Progenitor cell of endocrine pancreas (in vitro differentiated cells): ENCODE measurements at places on chromosomes 1 and 21. TPM values are rescaled to one million over a fixed set of nuclear protein-coding genes. Genes with fewer than 3 reads are reported as not detected.

DNA sequence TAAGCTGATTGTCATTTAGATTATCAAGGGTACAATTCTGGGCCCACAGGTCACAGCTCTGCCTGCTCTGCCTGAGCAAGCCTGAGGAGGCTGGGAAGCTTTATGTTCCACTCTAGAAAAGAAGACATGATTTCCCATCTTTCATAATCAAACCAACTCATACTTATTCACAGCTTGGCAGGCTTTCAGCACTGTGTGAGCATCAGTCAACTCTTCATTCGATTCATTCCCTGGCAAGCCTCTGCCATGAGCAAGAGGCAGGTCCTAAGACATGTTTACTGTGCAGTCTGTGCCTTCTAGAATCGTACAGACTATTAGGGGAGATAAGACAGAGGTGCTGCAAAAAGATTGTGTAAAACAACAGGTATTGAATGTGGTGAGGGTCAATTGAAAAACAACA, 24.5 kb upstream of the KIRREL1 start:
- no peak overlapping the region for H3K4me3 ChIP-seq
- H3K27ac ChIP-seq = peak overlapping the region; percentile 26
- no peaks in the 10 kb centered on the region for H3K27me3 ChIP-seq
- no peaks in the 10 kb centered on the region for H3K36me3 ChIP-seq
- H3K4me1 ChIP-seq = peaks cover 20% of the 10 kb centered on the region

DNA sequence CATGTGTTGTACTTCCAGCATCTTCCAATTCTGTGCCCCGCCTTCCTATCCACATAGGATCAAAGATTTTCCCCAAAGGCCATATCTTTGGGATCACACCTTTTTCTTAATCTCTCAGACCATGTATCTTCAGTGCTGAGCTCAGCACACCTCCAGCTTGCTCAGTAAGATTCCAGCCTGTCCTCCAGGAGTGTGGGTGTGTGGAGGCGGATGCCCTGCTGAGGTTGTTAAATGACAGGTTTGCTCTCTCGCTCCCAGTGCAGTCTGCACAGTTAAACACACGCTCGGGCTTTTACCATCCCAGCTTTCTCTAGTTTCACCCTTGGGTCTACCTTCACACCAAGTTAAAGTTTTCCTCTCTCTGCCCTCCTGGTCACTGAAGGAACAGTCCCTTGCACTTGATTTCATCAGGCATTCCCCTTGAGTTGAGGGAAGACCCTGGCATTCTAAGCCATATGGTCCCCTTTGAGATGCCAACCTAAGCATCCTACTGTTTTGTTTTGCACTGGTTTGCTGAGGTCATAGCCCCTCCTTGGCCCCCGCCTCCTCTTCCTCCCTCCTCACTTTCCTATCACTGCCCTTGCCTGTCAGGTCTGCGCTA, 13.7 kb downstream of the MYOG start:
- H3K27me3 ChIP-seq = peaks cover 65% of the 10 kb centered on the region
- no peak overlapping the region for H3K4me3 ChIP-seq
- H3K27ac ChIP-seq = no peak overlapping the region
- H3K36me3 ChIP-seq = no peaks in the 10 kb centered on the region
- no peak for DNase-seq
- H3K4me1 ChIP-seq = peaks cover 3% of the 10 kb centered on the region

The FCRL2 gene
- not detected in 2 replicates for total RNA-seq

The SPRR2B gene
- total RNA-seq = not detected in 2 replicates

The CD1E gene
- total RNA-seq = not detected in 2 replicates

- H3K27me3 ChIP-seq = no peaks in the 10 kb centered on the region
- H3K36me3 ChIP-seq = no peaks in the 10 kb centered on the region
- H3K27ac ChIP-seq = peak overlapping the region; percentile 44
- H3K4me3 ChIP-seq = no peak overlapping the region
- peaks cover 17% of the 10 kb centered on the region for H3K4me1 ChIP-seq
Observed at GRCh38 chr1:226132728-226133503, 53.6 kb downstream of the ACBD3 start.

DNA sequence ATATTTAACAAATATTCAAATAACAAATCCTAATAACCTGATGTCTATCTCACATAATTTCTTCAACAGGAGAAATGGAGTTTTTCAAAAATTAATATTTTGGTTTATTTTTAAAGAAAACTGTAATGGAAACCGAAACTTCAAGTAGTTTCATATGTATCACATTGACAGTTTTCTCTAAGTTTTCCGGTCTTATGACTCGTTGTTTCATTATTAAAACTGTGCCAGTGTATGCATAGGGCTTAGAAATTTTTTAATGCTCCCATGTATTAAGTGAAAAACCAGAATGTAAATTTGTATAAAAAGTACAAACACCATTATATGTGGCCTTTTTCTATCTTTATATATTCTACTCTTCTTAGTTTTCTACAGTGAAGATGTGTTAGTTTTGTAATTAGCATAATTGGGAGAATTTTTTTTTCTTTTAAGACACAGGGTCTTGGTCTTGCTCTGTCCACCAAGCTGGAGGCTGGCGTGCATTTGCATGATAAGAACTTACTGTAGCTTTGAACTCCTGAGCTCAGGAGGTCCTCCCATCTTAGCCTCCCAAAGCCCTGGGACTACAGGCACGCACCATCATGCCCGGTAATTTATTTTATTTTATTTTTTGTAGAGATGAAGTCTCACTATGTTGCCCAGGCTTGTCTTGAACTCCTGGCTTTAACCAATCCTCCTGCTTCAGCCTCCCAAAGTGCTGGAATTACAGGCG, 43.9 kb upstream of the SAMSN1 start:
- DNase-seq = no peak

DNA sequence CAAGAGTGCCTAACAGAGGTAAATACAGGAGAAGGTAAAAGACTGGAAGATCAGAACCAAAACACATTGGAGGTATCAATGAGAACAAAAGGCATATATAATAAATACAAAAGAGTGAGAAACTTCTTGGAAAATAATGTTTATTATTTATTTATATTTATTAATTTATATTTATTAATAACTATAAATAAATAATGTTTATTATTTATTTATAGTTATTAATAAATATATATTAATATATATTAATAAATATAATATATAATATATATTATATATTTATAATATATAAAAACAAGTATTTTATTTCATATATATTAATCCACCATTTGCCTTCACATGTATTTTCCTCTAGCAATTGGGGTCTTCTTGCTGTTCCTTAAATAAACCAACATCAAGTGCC, 391.9 kb downstream of the GPATCH2 start:
- H3K4me3 ChIP-seq = no peak overlapping the region
- H3K27ac ChIP-seq = no peak overlapping the region
- H3K36me3 ChIP-seq = no peaks in the 10 kb centered on the region
- no peak for DNase-seq
- peaks cover 10% of the 10 kb centered on the region for H3K4me1 ChIP-seq

DNA sequence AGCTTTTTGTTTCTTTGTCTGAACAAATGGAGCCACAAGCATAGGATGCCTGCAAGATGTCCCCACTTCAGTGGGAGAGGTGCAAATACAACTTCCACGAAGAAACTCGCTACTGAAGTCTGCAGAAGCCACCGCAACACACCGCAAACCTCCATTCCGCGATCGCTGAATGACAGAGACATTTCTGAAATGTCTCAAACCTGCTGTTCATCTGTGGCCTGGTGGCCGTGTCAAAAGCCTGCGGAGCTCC, 1.0 kb downstream of the TP53BP2 start:
- H3K4me3 ChIP-seq = peak overlapping the region; percentile 93
- H3K27me3 ChIP-seq = peaks cover 3% of the 10 kb centered on the region
- peaks cover 13% of the 10 kb centered on the region for H3K4me1 ChIP-seq
- peak overlapping the region; percentile 98 for H3K27ac ChIP-seq

DNA sequence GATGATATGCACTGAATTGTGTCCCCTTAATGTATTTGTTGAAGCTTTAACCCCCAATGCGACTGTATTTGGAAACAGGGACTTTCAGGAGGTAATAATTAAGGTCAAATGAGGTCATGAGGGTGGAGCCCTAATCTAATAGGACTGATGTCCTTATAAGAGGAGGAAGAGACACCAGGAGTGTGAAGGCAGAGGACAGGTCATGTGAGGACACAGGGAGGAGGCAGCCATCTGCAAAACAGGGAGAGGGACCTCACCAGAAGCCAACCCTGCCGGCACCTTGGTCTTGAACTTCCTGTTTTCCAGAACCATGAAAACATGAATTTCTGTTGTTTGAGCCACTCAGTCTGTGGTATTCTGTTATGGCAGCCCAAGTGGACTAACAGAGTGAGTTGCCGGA, 15.3 kb downstream of the SYF2 start:
- H3K27ac ChIP-seq = no peak overlapping the region
- peaks cover 12% of the 10 kb centered on the region for H3K36me3 ChIP-seq
- no peaks in the 10 kb centered on the region for H3K27me3 ChIP-seq
- peaks cover 2% of the 10 kb centered on the region for H3K4me1 ChIP-seq
- no peak overlapping the region for H3K4me3 ChIP-seq

- H3K4me1 ChIP-seq = no peaks in the 10 kb centered on the region
- H3K36me3 ChIP-seq = no peaks in the 10 kb centered on the region
- H3K27ac ChIP-seq = no peak overlapping the region
- no peak for DNase-seq
Observed at GRCh38 chr1:11391886-11392285, 87.1 kb upstream of the DISP3 start.

The OR2G6 gene
- not detected in 2 replicates for total RNA-seq

- H3K36me3 ChIP-seq = no peaks in the 10 kb centered on the region
- no peak overlapping the region for H3K27ac ChIP-seq
- H3K27me3 ChIP-seq = no peaks in the 10 kb centered on the region
- no peak overlapping the region for H3K4me3 ChIP-seq
- H3K4me1 ChIP-seq = no peaks in the 10 kb centered on the region
Observed at GRCh38 chr1:242128951-242129502, 130.1 kb upstream of the MAP1LC3C start.

The LYPD8 gene
- not detected in 2 replicates for total RNA-seq

The OR10Z1 gene
- total RNA-seq = not detected in 2 replicates

GRCh38 chr1:172449585-172450523, 6.0 kb upstream of the PIGC start:
- peaks cover 34% of the 10 kb centered on the region for H3K4me1 ChIP-seq
- H3K4me3 ChIP-seq = no peak overlapping the region
- peak overlapping the region; percentile 46 for H3K27ac ChIP-seq

DNA sequence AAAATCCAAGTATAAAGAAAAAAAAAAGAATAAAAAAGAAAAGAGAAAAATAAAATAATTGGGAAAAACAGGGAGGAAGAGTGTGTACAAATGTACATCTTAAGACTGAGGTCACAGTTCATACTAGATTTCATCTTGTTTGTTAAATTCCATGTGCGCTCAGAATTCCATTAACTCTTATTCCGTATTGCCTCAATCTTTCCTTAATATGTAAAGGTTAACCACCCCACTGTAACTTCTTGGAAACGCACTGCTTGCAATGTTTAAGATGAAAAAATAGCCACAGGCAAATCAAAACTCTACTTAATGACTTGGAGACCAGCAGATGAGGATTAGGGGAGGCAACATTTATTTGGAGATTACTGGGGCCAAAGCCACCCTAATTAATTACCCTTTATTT, 23.9 kb upstream of the KCNE1 start:
- peaks cover 5% of the 10 kb centered on the region for H3K4me1 ChIP-seq
- H3K27ac ChIP-seq = no peak overlapping the region
- H3K27me3 ChIP-seq = no peaks in the 10 kb centered on the region
- H3K4me3 ChIP-seq = no peak overlapping the region
- H3K36me3 ChIP-seq = no peaks in the 10 kb centered on the region

The NBPF11 gene
- 29.7 and 31.0 TPM in 2 replicates for total RNA-seq

DNA sequence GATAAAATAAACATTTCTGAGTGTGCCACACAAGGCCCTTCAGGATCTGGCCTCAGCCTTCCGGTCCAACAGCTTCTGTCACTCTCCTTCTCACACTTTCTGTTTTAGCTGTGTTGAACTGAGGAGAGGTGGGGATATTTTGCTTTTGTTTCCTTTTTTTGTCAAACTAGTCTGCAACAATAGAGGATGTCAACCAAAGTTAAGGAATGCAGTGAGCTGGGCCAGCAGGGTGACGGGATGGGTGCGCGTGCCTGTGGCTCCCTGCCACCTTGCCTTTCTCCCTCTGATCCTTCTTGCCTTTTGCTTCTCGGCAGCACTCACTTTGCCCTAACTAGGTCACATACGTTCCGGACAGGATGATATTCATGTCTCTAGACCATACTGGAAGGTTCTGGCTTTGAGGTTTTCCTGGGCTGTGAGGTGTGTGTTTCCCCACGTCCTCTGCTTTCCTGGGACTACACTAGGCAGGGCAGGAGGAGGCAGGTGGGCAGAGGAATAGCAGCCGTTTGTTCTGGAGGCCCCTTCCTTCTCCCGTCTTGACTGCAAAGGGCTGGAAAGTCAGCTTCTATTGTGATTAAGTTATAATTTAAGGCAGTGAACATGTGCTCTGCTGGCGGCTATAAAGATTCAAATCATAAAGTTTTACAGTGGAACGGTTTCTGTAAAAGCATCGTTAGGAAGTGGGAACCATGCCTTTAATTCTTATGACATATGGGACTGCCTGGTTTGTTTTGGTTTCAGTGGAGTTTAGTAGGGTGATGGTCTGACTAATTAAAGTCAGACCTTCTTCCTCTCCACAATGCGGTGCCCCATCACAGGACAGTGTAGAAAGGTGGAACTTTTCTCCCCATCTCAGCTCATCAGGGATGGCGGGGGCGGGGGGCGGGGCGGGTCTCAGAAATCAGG, 67.8 kb downstream of the RNF220 start:
- peaks cover 17% of the 10 kb centered on the region for H3K27me3 ChIP-seq
- no peaks in the 10 kb centered on the region for H3K4me1 ChIP-seq
- H3K4me3 ChIP-seq = no peak overlapping the region
- no peak overlapping the region for H3K27ac ChIP-seq
- DNase-seq = no peak
- no peaks in the 10 kb centered on the region for H3K36me3 ChIP-seq

The LGR6 gene
- 0.47 and 0.50 TPM in 2 replicates for total RNA-seq

GRCh38 chr1:225224287-225224686, 203.6 kb downstream of the LBR start:
- peaks cover 25% of the 10 kb centered on the region for H3K36me3 ChIP-seq
- no peak for DNase-seq
- no peak overlapping the region for H3K27ac ChIP-seq

DNA sequence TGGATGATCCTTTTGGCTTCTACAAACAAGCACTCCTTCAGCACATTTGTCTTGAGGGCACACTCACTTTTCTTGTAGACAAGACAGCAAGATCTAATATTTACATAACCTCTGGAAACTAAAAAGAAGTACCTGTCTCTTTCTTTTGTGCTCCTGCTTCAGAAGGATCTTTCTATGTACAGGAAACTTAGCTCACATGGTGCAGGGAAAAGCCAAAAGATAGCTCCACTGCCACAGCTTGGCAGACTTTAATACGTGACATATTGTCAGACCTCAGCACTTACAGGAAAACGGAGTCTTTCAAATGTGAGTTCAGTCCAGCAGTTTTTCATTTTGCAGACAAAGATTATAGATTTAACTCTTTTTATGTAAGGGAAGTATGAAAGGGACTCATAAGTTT, 225.5 kb upstream of the SAMSN1 start:
- H3K27ac ChIP-seq = no peak overlapping the region
- H3K4me1 ChIP-seq = peaks cover 13% of the 10 kb centered on the region
- H3K36me3 ChIP-seq = no peaks in the 10 kb centered on the region
- no peak for DNase-seq

The SZT2 gene
- 75.4 and 75.7 TPM in 2 replicates for total RNA-seq

- peaks cover 11% of the 10 kb centered on the region for H3K36me3 ChIP-seq
- H3K27me3 ChIP-seq = no peaks in the 10 kb centered on the region
- no peak overlapping the region for H3K4me3 ChIP-seq
- H3K27ac ChIP-seq = no peak overlapping the region
Observed at GRCh38 chr21:33939226-33939625, 23.6 kb upstream of the ATP5PO start.
